ENCODE measurements at places on chromosomes 2 and 18.

DNA sequence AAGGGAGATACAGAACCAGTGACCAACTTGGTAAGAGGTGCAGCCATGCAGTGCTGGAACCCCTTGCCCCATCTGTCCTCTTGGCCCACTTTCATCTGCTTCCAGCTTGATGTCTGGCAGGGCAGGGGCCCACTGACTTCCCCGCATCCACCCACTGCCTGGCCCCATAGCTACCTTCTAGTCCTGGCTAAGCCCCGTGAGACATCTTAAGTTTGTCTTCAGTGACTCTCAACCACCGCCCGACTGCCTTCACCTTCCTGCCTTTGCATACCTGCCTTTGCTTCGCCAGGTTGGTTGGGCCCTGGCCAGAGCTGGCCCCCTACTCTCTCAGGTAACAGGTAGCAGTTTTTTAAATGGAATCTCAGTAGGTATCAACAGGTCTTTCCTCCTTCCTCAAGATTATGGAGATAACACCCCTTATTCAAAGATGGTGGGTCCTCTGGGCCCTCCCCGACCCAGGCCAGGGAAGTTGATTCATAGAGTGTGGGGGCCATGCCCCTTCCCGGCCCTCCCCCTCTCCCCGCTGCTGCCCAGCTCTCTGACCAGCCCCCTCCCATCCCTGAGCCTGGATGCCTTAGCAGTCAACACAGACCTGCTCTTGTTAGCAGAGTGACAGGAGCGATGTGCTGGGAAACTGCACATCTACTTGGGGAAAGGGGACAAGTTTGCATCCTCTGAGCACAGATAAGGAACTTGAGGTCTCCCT is 2.8 kb downstream of the ARID5A start:
- no peak for DNase-seq

DNA sequence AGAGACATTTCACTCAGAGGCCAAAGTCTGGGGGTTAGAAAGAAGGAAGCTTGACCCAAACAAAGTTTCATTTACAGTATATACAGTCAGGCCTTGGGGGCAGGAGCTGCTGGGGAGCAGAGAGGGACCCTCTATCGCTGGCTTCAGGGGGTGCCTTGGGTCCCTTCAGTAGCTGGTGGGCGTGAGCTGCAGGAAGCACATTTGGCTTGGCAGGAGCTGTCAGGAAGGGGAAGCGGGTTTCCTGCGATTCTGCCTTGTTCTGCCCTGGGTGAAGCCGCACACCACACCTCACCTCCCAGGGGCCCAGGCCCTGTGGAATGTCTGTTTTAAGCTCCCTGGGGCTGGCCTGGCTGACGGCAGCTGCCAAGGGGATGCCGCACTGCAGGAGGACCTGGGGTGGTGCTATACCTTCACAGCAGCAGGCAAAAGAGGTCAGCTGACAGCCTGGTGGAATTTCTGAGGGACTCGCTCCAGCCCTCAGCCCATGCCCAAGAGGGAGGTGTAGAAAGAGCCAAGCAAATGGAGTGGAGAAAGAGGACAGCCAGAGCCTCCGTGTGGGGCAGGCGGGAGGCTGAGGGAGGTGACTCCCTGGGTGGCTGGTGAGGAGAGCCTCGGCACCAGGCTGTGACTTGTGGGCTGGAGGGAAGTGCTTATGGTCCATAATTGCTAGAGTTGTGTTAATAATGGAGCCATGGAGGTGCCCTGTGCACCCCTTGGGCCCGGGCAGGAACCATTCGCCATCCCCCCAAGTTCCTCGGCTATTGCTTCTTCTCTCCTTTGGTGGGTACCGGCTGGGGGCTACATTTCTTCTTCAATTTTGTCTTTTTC is 43.9 kb downstream of the PSD4 start:
- DNase-seq = no peak

GRCh38 chr2:231111987-231112386 is 12.9 kb downstream of the HTR2B start:
- DNase-seq = no peak

DNA sequence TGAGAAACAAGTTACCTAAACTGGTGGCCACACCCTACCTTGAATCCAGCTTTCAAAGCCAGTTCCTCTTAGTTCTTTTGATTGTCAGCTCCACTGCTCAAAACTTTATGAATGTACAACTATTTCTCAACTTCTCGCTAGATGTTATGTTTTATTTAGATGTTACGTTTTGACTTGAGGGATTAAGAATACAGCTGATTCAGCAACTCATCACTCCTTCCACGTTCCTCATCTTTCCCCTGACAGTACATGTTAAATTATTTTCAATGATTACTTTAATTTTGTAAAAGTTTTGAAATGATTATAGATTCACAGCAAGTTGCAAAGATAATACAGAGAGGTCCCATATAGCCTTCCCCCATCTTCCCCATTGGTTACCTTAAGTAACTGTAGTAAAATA is 553.4 kb downstream of the GALR1 start:
- DNase-seq = no peak

- DNase-seq = no peak
Measured at GRCh38 chr2:155866477-155866876, 466.0 kb downstream of the NR4A2 start.

- DNase-seq = peak; percentile 57
Measured at GRCh38 chr2:207474863-207475485, 54.8 kb upstream of the CREB1 start.

- no peak for DNase-seq
Measured at GRCh38 chr2:8514796-8515758, 166.8 kb upstream of the ID2 start.

DNA sequence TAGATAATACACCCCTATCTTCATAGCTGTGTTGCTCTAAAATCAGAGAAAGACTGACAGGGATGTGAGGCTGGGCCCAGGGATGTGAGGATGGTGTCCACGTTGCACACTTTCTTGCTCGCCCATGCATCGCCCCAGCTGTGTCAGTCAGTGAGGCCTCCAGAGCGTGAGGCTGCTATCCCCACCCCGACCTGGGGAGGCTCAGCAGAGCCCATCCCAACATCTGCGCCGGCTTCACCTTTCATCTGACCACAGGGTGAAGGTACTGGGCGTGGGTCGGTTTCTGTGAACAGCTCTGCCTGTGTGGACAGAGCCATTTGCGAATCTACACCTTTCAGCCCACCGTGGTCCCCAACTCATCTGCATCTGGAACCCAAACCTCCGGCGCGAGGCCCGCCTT is 255.7 kb downstream of the HDAC4 start:
- no peak for DNase-seq

GRCh38 chr2:170762760-170763159 is 7.4 kb upstream of the ERICH2 start:
- no peak for DNase-seq

DNA sequence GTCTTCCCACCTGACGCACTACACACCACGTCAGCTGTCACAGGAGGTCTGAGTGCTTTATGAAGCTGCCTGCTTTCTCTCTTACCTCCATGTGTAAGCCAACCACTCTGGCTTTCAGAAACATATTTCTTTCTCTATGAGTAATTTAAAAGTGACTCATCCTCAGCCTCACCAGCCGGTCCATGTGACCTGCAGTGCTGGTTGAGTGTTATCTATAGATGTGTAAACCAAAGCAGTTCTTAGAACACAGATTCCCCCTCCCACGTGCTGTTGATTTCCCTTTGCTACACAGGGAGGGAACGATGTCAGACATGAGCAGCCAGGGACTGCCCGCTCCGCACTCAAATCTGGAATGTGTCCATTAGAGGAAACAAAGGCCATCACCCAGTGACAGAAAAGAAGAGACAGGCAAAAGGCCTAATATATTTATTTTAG is 157.8 kb downstream of the BCL2 start:
- peak; percentile 73 for DNase-seq

GRCh38 chr2:13652531-13653313 is 936.0 kb downstream of the TRIB2 start:
- DNase-seq = peak; percentile 29

- no peak for DNase-seq
Measured at GRCh38 chr2:101518578-101519492, 43.9 kb upstream of the RFX8 start.

DNA sequence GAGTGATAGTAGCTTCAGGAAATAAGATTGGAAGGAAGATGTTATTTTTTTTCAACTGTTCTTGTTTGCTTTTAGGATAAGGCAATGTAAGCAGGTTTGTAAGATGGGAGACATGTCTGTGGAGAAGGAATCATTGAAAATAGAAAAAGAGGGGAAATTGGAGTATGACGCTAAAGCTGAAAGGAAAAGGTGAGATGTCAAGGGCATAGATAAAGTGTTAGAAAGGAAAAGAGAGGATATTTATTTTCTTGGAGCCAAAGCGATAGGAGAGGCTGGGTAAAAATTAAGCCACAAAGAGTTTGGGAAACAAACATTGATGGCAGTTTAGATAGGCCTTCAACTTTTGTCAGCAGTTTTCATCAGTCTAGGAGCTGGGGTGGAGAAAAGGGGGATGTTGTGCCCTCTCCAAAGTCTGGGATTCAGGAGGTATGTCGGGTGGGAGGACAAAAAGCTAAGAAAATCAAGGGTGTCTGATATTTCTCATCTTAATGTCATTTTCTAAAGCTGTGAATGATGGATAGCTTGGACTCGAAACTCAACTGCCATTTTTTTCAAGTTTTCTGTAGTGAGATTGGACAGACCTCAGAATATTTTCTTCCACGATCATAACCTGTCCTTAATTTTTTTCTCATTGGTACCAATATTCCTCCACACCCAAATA is 63.3 kb downstream of the MAPRE2 start:
- no peak for DNase-seq

- DNase-seq = no peak
Measured at GRCh38 chr2:216478151-216478550, 20.5 kb upstream of the RPL37A start.

DNA sequence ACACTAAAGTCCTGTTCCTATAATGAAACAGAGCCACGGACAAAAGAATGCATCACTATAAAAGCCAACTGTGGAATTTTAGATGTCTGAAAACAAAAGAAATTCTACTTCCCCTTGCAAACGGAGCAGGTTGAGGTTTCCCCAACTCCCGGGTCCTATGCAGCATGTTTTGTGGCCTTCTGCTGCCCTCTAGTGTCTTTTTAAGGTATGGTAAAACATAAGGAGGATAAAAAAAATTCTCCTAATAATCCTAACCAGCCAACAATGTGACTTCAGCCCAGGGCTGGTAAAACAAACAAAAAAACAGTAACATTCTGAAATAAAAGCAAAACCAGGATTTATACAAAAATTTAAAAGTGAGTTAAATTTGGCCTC is 539.5 kb downstream of the NRXN1 start:
- DNase-seq = peak; percentile 20

GRCh38 chr18:74019864-74020263 is 127.8 kb downstream of the FBXO15 start:
- DNase-seq = no peak

- DNase-seq = peak; percentile 7
Measured at GRCh38 chr2:168490015-168490874, 34.2 kb downstream of the CERS6 start.

GRCh38 chr2:96602330-96602823 is 35.7 kb downstream of the KANSL3 start:
- no peak for DNase-seq

DNA sequence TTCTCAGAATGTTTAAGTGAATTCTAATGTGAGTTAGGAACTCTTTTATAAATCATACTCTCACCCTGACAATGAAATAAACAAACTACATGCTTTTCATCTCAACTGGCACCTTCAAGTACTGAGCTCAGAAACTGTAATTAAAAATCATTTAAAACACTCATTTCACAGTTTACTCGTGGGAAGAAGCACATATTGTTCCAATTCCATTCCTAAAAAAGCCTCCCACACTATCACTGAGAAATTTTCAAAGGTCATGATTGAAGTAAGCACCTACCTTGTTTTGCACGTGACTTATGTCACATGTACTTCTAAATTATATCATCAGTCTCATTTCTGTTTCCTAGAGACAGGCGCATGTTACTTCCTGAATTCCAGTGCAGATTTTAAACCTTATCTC is 678.1 kb upstream of the SLC8A1 start:
- no peak for DNase-seq

- peak; percentile 21 for DNase-seq
Measured at GRCh38 chr2:51290725-51291124, 258.8 kb upstream of the NRXN1 start.

DNA sequence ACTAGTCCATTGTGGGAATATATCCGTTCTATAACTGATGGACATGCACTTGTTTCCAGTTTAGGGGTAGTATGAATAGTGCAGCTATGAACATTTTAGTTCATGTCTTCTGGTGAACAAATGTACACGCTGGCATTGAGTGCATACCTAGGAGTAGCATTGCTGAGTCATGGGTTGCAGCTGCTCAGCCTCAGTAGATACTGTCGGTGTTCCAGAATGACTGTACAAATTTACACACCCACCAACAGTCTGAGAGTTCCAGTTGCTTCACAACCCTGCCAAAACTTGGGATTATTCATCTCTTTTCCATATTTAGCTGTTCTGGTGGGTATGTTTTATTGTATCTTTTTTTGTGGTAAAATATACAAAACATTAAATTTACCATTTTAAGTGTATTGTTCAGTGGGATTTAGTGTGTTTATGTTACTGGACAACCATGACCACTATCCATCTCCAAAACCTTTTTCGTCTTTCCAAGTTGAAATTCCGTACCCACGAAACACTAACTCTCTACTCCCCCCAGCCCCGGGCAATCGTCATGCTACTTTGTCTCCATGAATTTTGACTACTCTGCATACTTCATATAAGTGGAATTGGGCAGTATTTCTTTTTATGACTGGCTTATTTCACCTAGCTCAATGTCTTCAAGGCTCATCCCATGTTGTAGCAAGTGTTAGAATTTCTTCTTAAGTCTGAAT is 281.0 kb downstream of the PRKCE start:
- no peak for DNase-seq

- DNase-seq = no peak
Measured at GRCh38 chr2:12073217-12073852, 326.9 kb downstream of the LPIN1 start.

GRCh38 chr2:170121689-170122088 is 56.3 kb upstream of the MYO3B start:
- DNase-seq = no peak

DNA sequence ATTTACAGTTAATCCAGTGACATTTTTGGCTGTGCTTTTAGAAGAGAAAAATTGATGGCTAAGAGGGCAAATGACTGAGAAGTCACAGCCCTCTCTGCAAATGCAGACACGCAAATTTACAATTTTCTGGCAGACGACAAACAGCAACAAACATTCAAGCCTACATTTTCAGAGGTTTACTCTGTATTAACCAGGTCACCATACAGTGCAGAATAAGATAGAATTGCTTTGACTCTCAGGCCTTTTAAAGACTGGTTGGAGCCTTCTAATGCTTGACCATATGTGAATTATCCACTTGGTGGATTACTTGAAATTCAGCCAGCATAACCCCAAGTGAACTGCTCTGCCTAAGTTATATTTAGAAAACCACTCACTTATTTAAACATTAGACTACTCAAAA is 280.9 kb upstream of the STON1 start:
- DNase-seq = peak; percentile 44
